ENCODE measurements at places on chromosomes 2 and 18. TPM values are rescaled to one million over a fixed set of nuclear protein-coding genes. Genes with fewer than 3 reads are reported as not detected.

Gene UGT1A10
- not detected for total RNA-seq

Gene SCN1A
- not detected for total RNA-seq

Gene ECEL1
- 2.9 TPM for total RNA-seq

Gene SP140L
- total RNA-seq = 16.6 TPM

Gene RNF152
- 0.18 TPM for total RNA-seq

Gene SLC5A7
- not detected for total RNA-seq

Gene CRYGC
- total RNA-seq = not detected

Gene TTN
- total RNA-seq = 0.13 TPM

Gene SPC25
- 21.1 TPM for total RNA-seq

Gene KCNJ3
- total RNA-seq = 0.21 TPM

Gene SKA1
- total RNA-seq = 22.1 TPM

Gene CTAGE1
- not detected for total RNA-seq

Gene ACMSD
- total RNA-seq = not detected

Gene KIF5C
- 1.6 TPM for total RNA-seq

Gene SMAD4
- 61.3 TPM for total RNA-seq

Gene HOXD4
- 1.4 TPM for total RNA-seq

Gene IL1B
- total RNA-seq = not detected

Gene ANO7
- 6.9 TPM for total RNA-seq

Gene EVX2
- not detected for total RNA-seq

Gene G6PC2
- total RNA-seq = not detected

Gene SP140
- total RNA-seq = 1.1 TPM

Gene NETO1
- not detected for total RNA-seq

Gene OR6B2
- total RNA-seq = not detected

Gene EGR4
- total RNA-seq = 0.08 TPM

Gene CCBE1
- 0.13 TPM for total RNA-seq

Gene GLI2
- total RNA-seq = 6.2 TPM

Gene LYPD6B
- total RNA-seq = 2.2 TPM

Gene LIMS1
- 101 TPM for total RNA-seq

Gene C2orf78
- not detected for total RNA-seq

Gene COLEC11
- total RNA-seq = 0.31 TPM

Gene CHST9
- total RNA-seq = 0.05 TPM

Gene SERPINB10
- not detected for total RNA-seq

Gene LBX2
- total RNA-seq = 9.6 TPM

Gene POMC
- not detected for total RNA-seq

Gene SELENOI
- 28.5 TPM for total RNA-seq

Gene REG1B
- 2.0 TPM for total RNA-seq
